ENCODE measurements at places on chromosomes 3 and 15.

DNA sequence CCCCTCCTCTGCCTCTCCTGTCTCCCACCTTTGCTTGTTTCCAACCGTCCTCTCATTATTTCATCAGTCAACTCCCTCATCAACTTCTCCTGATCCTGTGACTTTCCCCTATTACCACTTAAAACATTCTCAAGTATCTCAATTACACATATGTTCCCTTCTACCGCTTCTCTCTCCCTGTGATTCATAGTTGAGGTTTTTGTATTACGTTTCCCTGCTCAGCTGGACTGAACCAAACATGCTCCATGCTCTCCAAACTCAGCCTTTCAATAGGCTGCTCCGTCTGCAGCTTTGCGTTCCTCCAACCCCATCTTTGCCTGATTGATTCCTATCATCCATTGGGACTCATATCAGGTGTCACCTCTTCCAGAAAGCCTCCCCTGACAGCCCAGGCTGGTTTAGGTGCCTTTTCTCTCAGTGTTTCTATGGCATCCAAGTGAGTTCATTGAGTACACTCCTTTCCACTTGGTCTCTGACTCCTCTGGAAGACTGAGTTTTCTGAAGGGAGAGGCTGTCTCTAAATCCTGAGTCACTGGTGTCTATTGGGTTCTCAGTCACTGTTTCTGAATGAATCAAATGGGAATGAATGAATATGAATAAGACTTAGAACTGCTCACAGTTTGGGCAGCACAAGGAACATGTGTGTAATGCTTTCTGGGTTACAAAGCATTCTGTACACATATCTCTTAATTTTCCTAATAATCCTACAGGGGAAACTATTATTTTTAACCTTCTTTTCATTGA lies 56.4 kb downstream of the PLD1 start:
- DNase-seq = no peak

GRCh38 chr3:183629546-183630301 lies 5.7 kb upstream of the KLHL24 start:
- DNase-seq = no peak

DNA sequence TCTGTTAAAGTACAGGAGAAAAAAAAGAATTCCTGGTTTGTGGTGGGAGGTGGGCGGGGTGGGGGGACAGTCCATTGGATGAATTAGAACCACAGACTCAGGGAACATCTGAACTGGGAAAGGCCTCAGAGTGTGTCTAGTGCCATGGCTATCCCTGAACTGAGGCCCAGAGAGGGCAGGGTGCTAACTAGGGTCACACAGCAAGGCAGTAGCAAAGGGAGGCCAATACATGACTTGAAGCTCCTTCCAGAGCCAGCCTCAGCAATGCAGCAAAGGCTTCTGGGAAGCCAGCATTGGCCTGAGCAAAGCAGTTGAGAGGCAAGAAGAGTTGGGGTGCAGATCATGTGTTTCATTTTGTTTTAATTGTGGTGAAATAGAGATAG lies 85.4 kb downstream of the SMAD6 start:
- DNase-seq = no peak

- DNase-seq = no peak
Observed at GRCh38 chr15:29518442-29518841, 248.8 kb upstream of the NSMCE3 start.

- no peak for DNase-seq
Observed at GRCh38 chr3:70861234-70861633, 548.8 kb upstream of the MDFIC2 start.

DNA sequence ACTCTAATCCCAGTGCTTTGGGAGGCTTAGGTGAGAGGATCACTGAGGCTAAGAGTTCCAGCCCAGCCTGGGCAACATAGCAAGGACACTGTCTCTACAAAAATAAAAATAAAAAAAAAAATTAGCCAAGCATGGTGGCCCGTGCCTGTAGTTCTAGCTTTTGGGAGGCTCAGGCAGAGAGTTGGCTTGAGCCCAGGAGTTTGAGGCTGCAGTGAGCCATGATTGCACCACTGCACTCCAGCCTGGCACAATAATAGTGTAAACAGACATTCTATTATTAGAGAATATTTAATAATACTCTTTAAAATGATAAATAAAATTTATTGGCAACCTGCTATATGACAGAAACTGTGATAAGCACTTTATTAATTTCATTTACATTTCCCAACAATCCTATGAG lies 908.9 kb downstream of the TUSC7 start:
- DNase-seq = no peak

- DNase-seq = no peak
Observed at GRCh38 chr15:98870788-98871187, 136.8 kb downstream of the PGPEP1L start.

GRCh38 chr3:160929595-160929994 lies 173.6 kb downstream of the PPM1L start:
- no peak for DNase-seq

GRCh38 chr3:74273555-74274402 lies 340.7 kb downstream of the CNTN3 start:
- no peak for DNase-seq

- DNase-seq = no peak
Observed at GRCh38 chr3:189966843-189967242, 153.9 kb downstream of the P3H2 start.

DNA sequence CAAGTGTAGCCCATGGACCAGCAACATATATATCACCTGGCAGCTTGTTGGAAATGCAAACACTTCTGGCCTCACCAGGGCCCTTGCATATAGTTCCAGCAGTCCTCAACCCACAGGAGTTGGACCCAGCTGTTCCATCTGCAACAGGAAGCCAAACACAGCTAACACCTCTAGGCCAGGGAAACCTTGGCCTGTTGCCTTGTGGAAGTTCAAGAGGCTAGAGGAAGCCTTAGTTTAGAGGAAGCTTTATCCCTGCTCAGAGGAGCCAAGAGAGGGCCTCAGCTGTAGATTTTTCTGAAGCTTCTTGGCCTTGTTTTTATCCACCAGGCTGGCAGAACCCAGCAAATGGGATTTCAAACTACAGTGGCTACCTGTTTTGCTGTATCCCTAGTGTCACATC lies 11.4 kb downstream of the FHIT start:
- DNase-seq = no peak

GRCh38 chr3:188037195-188037718 lies 116.7 kb upstream of the LPP start:
- no peak for DNase-seq

GRCh38 chr15:37773111-37773860 lies 161.2 kb upstream of the TMCO5A start:
- no peak for DNase-seq

- DNase-seq = no peak
Observed at GRCh38 chr3:104596551-104596950, 770.2 kb upstream of the ALCAM start.

GRCh38 chr3:8873740-8874139 lies 89.5 kb downstream of the RAD18 start:
- no peak for DNase-seq
